CD4-positive, alpha-beta T cell treated with Interleukin-6 for 4 hours (primary cell): ENCODE measurements at places on chromosomes 6 and 20.

DNA sequence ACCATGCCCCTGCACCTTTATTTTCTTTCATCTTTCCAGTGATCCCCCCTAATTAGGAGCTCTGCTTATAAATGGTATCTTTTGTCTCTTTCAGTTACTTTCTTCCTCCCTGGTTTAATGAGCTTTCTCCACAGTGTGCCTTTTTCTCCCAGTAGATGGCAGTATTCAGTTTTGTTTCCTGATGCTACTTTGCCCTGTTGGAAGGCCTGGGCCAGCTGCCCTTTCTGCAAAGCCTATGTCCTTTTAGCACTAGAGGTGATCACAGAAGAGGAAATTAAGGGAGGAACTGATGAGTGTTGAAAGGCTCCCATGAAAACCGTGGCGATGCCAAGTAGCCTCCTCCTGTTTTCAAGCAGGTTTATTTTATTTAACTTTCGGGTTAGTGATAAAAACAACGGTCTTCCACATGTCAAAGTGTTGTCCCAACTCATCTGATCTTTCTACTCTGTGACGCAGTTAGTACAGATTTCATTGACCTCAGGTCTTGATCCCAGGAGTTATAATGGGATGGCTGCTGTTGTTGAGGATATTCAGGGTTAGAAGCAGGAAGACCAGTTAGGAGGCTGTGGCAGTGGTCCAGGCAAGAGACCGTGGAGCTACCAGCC, 184.2 kb upstream of the BMP2 start:
- DNase-seq, result no peak

GRCh38 chr6:2680264-2680922, 70.3 kb downstream of the MYLK4 start:
- no peak for DNase-seq

GRCh38 chr6:55016261-55016660, 158.1 kb upstream of the HCRTR2 start:
- no peak for DNase-seq

DNA sequence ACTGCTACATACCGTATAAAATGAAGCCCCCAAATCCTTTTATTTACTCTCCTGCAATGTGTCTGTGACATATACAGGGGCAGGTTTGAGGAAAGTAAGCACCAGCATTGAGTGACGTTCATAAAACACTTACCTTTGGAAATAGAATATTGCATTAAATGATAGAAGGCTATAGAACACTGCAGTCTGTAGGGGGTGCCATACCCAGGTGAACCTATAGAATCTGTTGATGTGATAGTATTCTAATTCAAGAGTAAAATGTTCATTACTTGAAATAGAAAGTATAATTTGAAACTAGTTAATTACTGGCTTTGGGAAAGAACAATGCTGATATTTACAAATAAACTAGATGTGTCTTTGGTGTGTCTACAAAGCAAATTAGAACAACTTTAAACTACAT, 47.0 kb upstream of the PRL start:
- DNase-seq, result no peak

DNA sequence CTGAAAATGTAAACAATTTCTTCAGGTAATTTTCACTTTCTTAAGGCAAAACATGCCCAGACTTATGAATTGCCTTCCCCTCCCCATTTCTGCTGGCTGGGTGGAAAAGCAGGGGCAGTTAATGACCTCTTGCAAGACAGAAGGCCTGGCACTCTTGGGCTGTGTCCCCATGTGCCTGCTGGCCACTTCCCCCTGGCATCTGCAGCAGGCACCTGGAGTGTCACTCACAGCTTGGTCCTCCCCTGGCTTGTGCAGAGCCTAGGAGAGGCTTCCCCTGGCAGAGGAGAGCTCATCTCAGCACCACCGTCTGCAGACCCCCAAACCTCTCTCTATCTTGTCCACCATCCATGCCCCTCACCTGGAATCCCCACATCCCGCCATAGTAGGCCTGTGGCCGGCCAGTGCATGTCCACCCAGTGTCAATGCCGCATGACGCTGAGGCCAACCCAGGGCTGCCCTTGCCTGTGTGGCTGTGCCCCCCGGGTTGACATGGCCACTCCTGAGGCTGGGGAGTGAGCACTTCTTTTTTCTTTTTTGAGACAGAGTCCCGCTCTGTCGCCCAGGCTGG, 83.5 kb upstream of the SLC22A23 start:
- DNase-seq, result no peak

GRCh38 chr6:5670811-5671561, 335.7 kb downstream of the NRN1 start:
- peak; percentile 34 for DNase-seq

- DNase-seq, result no peak
Measured at GRCh38 chr6:156336089-156336488, 441.1 kb upstream of the ARID1B start.

- no peak for DNase-seq
Measured at GRCh38 chr20:46551522-46552381, 1.3 kb upstream of the OCSTAMP start.

DNA sequence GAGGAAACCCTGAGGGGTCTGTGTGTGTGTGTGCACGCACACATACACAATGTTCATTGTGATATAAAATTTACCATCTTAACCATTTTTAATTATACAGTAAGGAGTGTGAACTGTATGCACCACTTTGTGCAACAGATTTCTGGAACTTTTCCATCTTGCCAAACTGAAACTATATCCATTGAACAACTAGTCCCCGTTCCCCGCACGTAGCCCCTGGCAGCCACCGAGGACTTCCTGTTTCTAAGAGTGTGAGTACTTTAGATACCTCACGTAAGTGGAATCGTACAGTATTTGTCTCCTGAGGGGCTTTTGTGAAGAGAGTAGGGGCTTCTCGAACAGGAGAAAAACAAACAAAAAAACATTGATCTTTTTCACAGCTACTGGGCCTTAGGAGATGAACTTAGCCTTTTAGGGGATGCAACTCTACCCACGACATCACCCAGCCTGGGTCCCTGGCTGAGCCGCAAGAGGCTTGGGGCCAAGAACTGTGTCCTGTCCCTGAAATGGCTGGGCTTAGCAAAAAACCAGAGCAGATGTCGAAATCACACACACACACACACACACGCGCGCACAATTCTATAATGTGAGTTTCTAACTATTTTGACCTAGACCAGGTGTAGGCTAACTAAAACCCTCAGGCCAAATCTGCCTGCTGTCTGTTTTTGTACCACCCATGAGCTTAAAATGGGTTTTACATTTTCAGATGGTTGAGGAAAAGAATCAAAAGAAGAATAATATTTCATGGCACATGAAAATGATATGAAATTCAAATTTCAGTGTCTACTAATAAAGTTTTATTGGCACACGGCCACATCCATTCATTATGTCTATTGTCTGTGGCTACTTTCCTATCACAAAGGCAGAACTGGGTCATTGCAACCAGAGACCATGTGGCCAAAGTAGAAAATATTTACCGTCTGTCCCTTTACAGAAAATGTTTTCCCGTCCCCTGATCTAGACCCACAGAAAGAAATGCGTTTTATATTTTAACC, 144.2 kb downstream of the EYA2 start:
- DNase-seq, result no peak

- peak; percentile 12 for DNase-seq
Measured at GRCh38 chr6:125310994-125311649, 9.4 kb upstream of the HDDC2 start.

- DNase-seq, result no peak
Measured at GRCh38 chr6:38450717-38451116, 189.0 kb downstream of the BTBD9 start.

- DNase-seq, result no peak
Measured at GRCh38 chr6:166596776-166597507, 10.5 kb upstream of the RAMACL start.
